RCC 7860 (cell line): ENCODE measurements at places on chromosomes 2 and 18.
A peak's percentile ranks its signal among the peaks of the same experiment; 100 is the strongest.

- DNase-seq = peak; percentile 34
Measured at GRCh38 chr2:224039080-224039769, at the start of gene SERPINE2. TSS of gene SERPINE2 (minus strand) at chr2:224039286. CDS start at chr2:224001900, 37,386 bp downstream.

- no peak for DNase-seq
Measured at GRCh38 chr2:233831861-233832260, 22.5 kb downstream of the HJURP start.

DNA sequence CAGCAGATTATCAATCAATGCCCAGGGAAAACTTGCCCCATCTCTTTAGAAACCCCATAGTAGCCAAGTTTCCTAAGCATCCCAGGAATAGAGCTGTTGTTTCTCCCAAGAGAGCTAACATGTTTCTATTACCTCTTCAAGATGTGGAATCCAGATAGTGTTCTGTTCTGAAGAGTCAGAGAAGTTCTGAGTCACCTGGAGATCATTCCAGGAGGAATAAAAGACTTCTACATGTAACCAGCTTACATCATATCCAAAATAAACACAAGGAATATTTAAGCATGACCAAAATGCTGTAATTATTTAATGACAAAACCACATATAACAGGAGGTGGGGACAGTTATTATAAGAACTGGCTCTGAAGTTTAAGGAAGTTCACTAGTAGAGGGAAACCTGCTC, 51.0 kb upstream of the GORASP2 start:
- peak; percentile 43 for DNase-seq

DNA sequence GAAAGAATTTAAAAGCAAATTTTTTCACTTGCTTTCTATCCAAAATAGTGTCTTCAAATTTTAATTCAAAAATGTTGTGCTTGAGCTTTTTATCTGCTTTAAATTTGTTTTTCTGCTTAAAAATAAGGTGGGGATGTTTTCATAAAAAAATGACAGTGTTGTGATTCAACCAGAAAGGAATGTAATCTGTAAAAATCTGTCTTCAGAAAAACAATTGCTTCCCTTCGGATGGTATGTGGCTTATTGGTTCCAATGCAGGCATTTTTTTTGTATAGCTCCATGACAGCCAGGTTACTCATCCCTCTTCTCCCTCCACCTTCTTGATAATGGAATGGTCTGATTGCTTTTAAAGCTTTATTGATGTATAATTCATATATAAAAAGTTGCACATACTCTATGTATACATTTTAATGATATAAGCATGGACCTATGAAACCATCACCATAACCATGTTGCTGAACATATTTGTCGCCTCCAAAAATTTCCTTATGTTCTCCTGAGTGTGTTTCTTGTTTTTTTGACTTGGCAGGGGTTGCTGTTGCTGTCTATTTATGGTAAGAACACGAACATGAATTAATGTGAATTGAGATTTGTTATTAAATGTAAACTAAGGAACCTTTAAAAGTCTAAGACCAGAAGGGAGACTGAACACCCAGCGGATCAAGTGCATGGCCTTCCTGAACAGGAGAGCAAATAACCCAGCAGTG, 363.7 kb upstream of the SPHKAP start:
- DNase-seq = peak; percentile 56

DNA sequence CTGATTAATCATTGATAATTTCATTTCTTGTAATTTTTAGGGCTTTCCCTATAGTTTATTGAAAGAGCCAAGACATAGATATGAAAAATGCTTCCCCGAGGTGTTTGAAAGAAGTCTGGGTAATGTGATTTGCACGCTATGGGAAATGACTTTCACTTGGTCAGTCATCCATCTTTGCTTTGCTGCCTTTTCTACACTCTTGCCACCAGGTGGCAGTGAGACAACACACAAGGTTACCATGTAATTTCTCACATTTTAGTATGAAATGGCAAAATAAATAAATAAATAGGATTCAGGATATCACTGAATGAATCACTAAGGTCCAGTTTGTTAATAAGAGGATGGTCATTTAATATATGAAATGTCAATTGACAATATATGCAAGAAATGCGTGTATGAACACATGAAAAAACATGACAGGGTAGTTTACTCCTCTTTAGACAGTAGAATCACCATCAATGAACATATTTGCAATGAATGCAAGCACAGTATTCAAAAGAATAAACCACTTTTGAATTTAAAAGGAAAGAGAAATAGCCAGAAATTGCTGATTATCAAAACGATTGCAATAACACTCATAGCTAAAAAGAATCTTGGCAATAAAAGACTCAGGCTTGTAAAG, 52.2 kb upstream of the KCNH7 start:
- DNase-seq = peak; percentile 51

- DNase-seq = peak; percentile 58
Measured at GRCh38 chr2:38740851-38741731, 10.1 kb downstream of the SRSF7 start.

- DNase-seq = no peak
Measured at GRCh38 chr2:121187982-121188411, 97.0 kb downstream of the TFCP2L1 start.

DNA sequence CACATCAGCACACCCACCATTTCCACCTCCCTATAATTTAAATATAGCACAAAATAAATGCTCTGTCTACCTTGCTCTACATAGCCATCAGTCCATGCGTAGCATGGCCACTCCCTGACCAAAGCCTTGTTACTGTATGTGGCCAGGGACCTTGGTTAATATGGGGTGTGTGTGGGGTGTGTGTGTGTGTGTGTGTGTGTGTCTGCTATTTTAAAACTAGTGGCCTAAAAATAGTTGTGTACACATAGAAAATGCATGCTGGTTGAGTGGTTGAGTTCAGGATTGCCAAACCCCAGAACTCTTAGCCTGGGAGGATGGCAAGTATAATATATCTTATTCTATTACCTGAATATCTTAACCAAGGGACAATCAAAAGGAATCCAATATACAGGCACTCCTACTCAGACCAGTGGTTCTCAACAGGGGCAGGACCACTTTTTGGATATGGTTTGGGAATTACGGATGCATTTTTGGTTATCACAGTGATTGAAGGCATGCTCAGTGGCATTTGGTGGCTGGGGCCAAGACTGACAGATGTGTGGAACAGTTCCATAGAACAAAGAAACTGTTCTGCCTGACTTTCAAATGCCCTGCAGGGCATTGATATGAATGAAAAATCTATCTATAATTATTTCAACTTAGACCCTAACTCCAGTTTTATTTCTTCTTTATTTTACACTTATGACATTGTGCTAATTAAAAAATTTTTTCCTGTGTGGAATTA, 72.3 kb upstream of the PSME4 start:
- DNase-seq = no peak

GRCh38 chr2:174484573-174484972, 2.3 kb downstream of the GPR155 start:
- no peak for DNase-seq

- no peak for DNase-seq
Measured at GRCh38 chr2:11582612-11582861, 48.7 kb downstream of the GREB1 start.

GRCh38 chr2:66851449-66851872, 416.5 kb downstream of the MEIS1 start:
- no peak for DNase-seq

- DNase-seq = no peak
Measured at GRCh38 chr18:79339094-79339908, 56.4 kb upstream of the NFATC1 start.

GRCh38 chr2:43605079-43605655, 9.3 kb upstream of the THADA start:
- peak; percentile 27 for DNase-seq

- DNase-seq = no peak
Measured at GRCh38 chr18:79460481-79461300, 65.0 kb downstream of the NFATC1 start.
